ENCODE measurements at places on chromosomes 16 and 17. TPM values are rescaled to one million over a fixed set of nuclear protein-coding genes. Genes with fewer than 3 reads are reported as not detected.

GRCh38 chr17:28612531-28612930, 1.5 kb downstream of the RSKR start:
- DNase-seq: no peak

DNA sequence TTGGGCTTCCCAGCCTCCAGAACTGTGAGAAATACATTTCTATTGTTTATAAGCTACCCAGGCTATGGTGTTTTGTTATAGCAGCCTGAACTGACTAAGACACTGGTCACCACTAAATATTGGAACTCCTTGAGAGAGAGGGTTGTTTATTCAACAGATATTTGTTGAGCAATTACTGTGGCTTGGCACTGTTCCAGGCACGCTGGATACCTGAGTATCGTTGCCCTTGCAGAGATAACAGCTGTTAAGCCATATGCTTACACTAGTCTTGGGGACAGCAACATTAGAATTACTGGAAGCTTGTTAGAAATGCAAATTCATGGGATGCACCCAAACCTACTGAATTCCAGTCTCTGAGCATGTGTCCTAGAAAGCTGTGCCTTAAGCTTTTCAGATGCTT, 230.7 kb downstream of the HS3ST4 start:
- DNase-seq: no peak

DNA sequence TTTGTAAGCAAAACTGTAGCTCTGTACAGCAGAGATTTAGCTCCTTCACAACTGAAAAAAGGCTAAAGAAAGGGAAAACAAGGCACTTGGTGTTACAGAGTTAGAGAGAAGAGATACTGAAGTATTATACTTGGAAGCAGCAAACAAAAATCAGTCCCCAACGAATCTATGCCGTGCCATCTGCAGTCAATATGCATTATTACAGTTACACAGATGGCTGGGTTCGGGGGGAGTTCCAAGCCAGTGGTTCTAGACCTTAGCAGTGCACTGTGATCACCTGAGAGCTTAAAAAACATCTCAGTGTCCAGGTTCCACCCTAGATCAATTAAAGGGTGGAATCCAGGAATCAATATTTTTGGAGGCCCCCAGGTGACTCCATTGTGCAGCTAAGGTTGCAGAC, 489.9 kb downstream of the SHISA9 start:
- DNase-seq: no peak

- DNase-seq: no peak
Measured at GRCh38 chr16:21279501-21279900, 1.4 kb upstream of the CRYM start.

DNA sequence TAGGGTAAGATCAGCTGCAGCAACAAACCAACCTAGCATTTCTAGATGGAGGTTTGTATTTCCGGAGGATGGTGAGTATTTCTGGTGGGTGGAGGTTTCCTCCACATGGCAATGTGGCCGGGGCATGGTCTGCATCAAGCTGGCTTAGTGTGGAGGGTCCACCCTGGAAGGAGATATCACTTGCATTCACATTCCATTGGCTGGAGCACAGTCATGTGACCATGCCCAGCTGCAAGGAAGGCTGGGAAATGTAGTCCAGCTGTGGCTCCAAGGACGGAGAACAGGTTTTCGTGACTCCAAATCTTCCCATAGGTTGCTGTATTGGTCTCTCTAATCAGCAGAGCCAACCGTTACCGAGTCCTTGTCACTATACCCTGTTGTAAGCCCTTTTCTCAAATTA, 68.7 kb downstream of the RAI1 start:
- peak; percentile 40 for DNase-seq

OTOA gene
- not detected for total RNA-seq

DNA sequence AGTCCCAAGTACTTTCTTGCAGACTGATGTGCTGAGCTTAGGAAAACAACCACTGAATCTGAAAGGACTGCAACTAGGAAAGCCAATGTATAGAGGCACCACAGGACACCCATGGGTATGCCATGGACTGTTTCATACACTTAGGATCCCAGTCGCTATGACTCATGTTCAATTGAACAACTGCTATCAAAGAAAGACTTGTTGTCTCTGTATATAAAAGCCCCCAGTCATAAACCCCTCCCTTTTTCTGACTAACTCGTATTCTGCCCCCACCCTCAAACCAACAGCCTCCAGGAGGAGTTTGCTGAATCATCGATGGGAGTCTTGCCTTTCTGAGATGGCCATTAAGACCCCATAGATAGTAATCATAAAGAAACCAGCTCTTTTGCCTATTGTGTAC, 205.4 kb downstream of the ANKFN1 start:
- no peak for DNase-seq

- DNase-seq: peak; percentile 83
Measured at GRCh38 chr17:64420143-64420670, 28.7 kb upstream of the MILR1 start.

CSH1 gene
- total RNA-seq: not detected

RAC3 gene
- 19.0 TPM for total RNA-seq

- no peak for DNase-seq
Measured at GRCh38 chr17:20184977-20185619, 175.9 kb downstream of the SPECC1 start.

CLDN7 gene
- 13.2 TPM for total RNA-seq

DNA sequence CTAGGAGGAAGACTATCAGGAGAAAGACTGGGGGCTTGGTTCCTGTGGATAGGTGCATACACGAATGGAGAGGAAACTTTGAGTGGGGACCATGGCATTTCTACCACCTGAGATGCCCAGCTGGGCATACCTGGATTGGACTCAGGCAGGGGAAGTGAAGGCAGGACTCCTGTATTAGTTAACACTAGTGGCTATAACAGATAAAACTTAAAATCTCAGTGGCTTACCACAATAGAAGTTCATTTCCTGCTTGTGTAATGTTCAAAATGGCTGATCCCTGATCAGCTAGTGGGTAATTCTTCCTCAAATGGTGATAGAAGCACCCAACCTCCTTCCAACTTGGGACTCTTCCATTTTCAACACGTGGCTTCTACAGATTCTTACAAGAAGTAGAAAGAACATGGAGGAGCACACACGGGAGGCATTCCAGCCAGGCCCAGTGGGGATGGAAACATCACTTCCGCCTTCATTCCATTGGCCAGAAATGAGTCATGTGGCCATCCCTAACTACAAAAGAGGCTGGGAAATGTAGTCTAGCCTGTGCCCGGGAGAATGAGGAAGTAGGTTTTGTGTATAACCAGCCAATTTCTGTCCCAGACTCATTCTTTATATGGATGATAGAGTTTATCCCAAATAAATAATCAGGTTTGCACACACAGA, 112.1 kb downstream of the UTP18 start:
- DNase-seq: peak; percentile 42

DNA sequence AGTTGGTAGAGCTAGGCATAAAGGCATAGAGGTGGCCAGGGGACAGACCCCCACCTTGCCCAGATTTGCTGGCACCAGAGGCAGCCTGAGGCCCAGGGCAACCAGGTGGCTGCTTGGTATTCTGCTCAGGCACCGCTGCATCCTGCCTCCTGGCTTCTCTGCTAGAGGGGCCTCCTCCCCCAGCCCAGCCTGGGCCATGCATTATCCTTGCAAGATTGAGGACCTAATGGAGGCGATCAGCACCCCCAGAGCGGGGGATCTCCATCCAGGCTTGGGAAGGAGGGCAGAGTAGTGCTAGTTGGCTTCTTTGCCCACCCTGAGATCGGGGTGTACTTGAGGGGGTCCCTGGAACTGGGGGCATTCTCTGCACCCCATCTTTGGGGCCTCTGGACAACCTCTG, 23.8 kb downstream of the CDK5RAP3 start:
- no peak for DNase-seq

- DNase-seq: no peak
Measured at GRCh38 chr16:19029980-19030379, 37.4 kb upstream of the COQ7 start.

DNA sequence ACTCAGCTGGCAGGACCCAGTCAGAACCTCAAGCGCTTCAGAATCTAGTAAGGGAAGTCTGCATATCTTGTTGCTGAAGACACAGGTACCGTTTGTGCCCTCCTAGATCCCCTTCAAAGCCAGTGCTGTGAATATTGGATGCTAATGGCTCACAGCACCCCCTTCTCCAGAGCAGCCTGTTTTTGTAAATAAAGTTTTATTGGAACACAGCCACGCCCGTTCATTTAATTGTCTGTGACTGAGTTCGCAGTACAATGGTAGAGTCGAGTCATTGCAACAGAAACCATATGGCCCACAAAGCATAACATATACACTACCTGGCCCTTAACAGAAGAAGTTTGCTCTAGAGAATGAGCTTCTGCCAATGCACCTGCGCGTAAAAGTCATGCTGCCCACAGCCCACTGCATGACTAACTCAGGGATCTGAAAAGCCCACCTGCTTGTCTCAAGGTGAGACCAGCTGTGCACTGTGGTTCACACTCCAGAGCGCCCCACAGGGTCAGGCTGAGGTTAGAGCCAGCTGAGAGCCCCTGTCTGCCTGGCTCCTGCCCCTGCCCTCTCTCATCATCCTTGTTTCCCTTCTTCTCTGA, 48.8 kb downstream of the AIPL1 start:
- no peak for DNase-seq

DNA sequence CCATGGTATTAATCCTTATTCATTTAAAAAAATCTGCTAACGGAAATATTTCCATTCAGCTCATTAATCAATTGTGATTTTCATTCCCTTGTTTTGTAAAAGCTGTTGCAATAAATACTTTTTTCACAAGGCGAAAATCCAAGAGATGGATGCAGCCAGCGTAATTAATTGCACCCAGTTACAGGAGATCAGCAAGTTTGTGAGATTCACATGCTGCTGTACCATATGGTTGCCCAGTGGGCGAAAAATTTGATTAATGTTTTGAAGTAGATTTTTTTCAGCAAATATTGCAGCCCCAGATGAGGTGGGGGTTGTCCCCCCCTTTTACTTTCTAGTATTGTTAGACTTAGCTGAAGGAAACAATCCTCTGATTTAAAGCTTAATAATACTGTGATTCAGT, 186.6 kb downstream of the WWOX start:
- no peak for DNase-seq

C1QTNF1 gene
- total RNA-seq: 0.22 TPM

CBLN1 gene
- 0.05 TPM for total RNA-seq

- DNase-seq: no peak
Measured at GRCh38 chr17:13740686-13741085, 139.0 kb upstream of the HS3ST3A1 start.

DNA sequence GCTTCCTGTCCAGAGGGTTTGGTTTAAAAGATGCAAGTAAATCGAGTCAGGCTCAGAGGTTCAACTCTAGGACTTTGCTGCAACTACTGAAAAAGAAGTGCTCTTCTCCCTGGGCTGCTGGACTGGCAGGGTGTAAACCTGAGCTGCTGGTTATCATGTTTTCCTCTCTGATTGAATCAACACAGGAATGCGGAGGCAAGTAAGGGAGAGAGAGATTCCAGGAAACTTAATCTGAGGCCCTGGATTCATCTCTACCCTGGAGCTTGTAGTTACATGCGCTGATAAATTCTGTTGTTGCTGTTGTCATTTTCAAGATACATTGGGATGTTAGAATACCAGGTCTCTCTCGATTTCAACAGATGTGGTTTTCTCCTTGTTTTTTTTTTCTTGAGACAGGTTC, 8.2 kb upstream of the HS3ST3A1 start:
- no peak for DNase-seq

DNA sequence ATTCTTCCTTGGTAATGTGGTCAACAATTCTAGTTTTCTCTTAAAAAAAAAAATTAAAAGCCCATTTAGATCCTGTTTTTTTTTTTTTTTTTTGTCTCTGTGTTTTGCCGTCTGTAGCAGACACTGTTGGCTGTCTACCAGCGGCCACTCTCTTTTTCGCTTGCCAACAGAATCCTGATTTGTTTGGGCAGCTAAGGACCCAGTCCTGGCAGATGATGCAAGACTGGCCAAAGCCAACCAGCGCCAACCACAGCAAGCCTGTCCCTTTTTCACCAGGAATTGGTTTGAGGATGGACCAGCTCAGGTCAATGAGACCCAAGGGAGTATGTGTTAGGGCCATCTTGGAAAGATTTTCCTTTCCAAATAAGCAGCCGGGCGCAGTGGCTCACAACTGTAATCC, 28.2 kb downstream of the ST3GAL2 start:
- no peak for DNase-seq

ATP2A3 gene
- 3.5 TPM for total RNA-seq

GRCh38 chr16:53089434-53090285, 34.9 kb downstream of the CHD9 start:
- DNase-seq: no peak

DNA sequence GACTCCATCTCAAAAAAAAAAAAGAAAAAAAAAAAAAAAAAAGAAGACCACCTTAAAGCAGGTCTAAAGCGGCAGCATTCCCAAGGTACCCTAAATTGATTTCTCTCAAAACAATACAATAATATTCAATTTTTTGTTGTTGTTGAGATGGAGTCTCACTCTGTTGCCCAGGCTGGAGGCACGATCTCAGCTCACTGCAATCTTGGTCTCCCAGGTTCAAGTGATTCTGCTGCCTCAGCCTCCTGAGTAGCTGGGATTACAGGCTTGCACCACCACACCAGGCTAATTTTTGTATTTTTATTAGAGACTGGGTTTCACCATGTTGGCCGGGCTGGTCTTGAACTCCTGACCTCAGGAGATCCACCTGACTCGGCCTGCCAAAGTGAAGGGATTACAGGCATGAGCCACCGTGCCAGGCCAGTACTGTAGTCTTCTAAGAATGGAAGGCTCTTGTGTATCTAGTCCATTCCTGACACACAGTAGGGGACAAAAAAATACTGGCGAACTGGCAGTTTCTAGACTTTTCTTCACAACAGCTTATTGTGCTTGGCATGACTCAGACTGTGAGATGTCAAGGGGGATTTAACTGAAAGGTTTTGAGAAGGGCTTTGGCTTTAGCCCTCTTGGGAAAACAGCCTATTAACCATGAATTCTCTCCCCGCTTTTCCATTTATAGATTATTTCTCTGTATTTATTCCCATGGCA, 17.3 kb downstream of the CDR2 start:
- DNase-seq: no peak

DNA sequence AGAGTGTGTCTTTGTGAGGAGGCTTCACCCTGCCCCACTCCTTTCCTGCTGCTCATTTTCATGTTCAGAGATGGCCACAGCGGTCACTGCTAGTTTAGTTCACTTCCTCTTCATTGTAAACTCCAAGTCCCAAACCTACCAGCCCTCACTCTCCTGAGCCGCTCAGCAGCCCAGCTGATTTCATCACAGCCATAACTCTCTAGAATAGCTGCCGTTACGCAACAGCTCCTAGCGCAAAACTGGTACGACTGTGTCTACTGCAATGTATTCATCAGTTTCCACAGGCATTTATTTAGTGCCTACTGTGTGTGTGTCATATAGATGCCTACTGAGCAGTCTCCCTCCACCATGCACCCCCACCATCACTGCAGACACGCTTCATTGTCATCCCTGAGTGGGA, 233.5 kb upstream of the RPL38 start:
- no peak for DNase-seq

GRCh38 chr16:1181404-1182315, 28.8 kb downstream of the CACNA1H start:
- DNase-seq: no peak

Data from NCI-H460 (cell line).